NCI-H1105 treated with DMSO at 0.1 percent for 48 hours (cell line): ENCODE measurements at places on chromosomes 6 and 20.

DNA sequence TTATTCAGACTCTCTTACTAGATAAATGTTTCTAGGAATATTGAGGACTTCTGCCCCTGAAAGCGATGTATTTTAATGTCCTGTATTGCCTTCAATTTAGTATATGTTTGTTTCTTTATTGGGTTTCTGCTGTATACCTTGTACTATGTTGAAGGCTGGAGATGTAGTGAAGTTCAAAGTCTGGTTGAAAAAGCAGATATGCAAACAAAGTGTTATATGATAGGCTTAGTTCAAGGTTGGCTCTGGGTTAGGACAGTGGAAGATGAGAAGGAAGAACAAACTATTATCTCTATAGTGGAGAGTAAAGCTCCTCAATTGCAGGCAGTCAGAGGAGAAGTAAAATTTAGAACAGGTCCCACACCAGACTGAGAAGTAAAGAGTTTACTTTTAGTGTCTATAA lies 36.3 kb upstream of the ADGRG6 start:
- no peak for DNase-seq

DNA sequence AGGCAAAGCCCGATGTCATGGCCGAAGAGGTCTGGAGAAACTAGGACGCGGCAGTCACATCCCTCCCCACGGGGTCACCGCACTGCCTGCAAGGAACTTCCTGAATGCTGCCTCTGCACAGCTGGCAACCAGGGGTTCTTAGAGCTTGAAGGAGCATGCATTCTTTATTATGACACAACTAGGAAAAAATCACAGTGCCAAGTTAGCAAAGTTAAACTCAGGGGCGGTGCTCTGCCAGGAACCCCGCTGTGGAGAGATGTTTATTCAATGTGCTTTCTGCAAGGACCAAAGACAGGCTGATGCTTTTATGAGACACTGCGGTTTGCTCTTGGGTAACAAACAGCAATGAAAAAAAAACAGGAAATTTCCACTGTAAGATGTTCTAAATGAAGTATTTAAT lies 287.3 kb upstream of the FOXQ1 start:
- no peak for DNase-seq

DNA sequence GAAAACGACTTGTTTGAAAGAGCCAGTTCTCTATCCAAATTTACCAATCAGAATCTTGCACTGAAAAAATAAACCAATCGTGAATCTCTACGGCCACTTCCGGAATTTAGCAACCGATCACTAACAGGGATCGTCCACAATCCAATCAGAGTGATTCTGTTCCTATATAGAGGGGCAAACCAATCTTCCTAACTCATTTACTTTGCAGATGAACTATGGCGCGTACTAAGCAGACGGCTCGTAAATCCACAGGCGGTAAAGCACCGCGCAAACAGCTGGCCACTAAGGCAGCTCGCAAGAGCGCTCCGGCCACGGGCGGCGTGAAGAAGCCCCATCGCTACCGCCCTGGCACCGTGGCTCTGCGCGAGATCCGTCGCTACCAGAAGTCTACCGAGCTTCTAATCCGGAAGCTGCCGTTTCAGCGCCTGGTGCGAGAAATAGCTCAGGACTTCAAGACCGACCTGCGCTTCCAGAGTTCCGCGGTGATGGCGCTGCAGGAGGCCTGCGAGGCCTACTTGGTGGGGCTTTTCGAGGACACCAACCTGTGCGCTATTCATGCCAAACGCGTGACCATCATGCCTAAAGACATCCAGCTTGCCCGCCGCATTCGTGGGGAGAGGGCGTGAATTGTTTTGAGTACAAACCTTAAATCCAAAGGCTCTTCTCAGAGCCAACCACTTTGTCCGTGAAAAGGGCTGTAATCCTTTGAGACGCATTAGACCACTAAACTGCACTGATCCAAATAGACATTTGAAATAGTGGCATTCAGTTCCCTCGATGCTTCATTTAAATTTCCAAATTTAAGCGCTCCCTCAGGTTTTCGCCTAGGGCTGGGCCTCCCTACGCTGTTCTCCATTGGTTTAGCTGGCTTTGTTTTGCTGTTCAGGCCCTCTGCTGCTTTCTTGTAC lies 138.0 kb downstream of the HFE start:
- DNase-seq: no peak

DNA sequence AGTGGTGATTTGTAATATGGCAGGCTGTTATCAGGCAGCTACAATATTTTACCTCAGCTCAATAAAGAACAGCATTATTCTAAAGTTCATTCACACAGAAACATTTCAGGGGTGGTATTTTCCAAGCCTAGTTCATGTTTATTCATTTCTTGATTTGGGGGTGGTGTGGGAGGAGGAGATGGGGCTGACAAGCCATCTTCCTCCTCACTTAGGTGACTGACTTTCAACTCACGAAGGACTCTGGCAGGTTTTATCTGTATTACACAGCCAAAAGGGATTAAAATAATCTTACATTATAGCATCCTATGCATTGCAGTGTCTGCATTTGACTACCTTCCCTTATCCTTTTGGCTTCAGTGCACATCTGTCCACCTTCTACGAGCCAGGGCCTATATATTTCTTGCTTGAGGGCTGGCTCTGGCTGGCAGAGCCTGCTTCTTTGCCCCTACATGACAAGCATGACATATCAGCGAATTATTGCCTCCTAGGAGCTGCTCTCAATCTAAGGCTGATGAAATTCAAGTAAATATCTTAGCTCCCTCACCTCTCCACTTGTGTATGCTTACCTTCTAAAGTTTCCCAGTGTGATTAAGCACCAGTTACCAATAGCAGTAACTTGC lies 20.0 kb downstream of the KHDRBS2 start:
- no peak for DNase-seq

DNA sequence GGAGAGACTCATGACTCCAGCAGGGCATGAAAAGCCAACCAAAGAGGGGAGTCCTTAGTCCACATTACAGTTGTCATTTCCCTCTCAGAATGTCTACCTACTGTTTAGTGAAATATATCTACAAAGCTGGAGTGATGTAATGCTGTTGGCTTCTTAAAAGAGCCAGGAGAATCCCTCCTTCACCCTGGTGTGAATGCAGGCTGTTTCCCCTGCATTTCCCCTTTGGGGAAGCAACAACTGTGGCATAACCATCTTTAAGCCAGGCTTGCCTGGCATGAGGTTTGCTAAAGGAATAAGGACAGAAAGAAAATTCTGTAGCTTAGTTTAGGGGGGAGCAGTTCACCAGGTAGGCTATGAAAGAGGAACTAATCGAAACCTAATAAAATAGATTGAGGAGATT lies 129.5 kb downstream of the CRYBG1 start:
- DNase-seq: no peak

DNA sequence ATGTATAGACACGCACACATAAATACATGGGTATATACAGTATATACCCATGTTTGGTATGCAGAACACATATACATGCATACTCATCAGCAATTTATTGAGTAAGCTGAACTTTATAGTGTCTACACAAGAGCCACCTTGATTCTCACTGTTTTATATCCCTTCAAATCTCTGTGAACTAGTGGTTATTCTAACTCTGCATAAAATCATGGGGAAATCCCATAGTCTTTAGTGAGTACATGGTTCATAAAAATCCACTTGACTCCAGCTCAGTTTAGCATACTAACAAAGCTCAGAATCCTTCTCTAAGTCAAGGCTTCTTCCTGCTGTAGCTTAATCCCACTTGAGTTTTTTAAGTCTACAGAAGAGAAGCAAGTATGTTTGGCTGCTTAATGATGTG lies 104.1 kb downstream of the THEMIS start:
- no peak for DNase-seq

GRCh38 chr6:169589293-169589692 lies 112.5 kb downstream of the WDR27 start:
- peak; percentile 37 for DNase-seq

- no peak for DNase-seq
Observed at GRCh38 chr6:88671624-88672023, 291.8 kb downstream of the RNGTT start.

DNA sequence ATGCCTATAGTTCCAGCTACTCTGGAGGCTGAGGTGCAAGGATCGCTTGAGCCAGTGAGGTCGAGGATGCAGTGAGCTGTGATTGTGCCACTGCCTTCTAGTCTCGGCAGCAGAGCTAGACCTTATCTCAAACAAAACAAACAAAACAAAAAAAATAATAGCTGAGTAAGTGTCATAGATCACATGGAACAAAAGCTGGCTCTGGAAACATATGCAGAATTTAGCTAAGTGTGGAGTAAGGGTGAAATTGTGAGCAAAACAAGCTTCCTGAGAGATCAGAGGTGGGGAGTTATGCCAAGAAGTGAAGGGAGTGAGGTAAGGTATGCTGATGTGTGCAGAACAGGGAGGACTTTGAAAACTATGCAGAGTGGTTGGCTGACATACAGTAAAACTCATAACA lies 18.7 kb downstream of the SGK1 start:
- no peak for DNase-seq

GRCh38 chr20:26167499-26167898 lies 470.8 kb upstream of the ZNF337 start:
- DNase-seq: no peak

DNA sequence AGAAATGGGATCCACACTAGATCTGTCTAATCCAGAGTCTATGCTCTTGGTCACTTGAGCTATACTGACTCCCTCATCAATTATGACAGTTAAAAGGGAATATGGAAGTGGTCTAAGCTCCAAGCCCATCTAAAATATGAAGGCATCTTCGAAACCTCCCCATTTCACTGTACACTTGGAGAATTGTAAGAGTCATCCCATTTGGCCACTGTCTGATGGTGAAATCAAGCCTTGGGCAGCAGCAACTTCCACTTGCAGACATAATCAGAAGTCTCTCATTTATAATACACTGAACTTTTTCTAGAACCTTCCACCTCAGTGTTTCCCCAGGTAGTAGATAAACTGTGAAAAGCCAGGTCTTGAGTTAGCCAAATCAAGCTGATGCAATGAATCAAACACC lies 26.3 kb upstream of the UBR2 start:
- no peak for DNase-seq

- DNase-seq: no peak
Observed at GRCh38 chr6:48525849-48526248, 414.9 kb upstream of the PTCHD4 start.

- DNase-seq: no peak
Observed at GRCh38 chr6:22029171-22029570, 267.7 kb downstream of the PRL start.

GRCh38 chr6:145266432-145267075 lies 468.8 kb downstream of the EPM2A start:
- DNase-seq: no peak

DNA sequence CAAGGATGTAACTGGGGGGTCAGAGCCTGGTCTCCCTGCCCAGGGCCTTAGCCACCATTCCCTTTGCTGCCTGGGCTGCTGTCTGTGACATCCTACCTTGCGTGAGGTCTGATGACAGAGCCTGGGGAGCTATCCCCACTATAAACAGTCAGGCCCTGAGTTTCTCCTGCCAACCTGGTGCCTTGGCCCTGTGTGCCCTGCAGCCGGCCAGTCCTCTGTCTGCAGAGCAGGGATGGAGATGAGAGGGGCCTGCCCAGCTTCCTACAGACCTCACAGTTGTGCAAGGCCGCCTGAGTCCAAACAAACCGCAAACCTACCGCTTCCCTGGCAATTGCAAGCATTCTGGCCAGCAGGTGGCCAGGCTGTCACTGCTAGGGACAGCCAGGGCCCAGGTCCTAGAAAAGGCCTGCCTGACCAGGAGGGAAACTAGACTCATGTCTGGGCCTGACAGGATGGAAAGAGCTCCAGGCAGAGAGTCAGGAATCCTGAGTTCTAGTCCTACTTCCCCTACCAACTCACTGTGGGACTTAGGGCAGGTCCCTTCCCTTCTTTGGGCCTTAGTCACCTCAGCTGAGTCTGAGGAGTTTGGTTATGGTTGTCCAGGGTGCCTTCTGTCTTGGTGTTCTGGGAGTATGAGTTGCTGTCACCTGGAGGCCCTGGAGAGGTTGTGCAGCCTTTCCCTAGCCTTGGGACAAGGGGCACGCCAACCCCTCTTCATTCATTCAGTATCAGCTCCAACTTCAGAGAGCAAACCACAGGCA lies 86.2 kb downstream of the VEGFA start:
- no peak for DNase-seq

DNA sequence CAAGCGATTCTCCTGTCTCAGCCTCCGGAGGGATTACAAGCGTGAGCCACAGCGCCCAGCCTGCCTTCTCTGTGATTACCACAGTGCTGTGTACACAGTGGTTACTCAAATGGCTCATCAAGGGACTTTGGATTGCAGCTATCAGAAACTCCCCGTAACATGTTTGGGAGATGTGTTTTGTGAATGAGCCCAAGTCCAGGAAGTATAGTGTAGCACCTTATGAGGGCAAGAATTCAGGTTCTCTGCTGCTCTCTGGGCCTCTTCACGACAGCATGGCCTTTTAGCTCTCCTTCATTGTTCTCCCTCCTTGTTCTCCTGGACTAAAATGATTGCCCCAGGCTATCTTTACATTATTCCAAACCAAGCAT lies 34.1 kb upstream of the RPL7L1 start:
- no peak for DNase-seq

- DNase-seq: no peak
Observed at GRCh38 chr6:129679758-129680157, 30.2 kb downstream of the ARHGAP18 start.

DNA sequence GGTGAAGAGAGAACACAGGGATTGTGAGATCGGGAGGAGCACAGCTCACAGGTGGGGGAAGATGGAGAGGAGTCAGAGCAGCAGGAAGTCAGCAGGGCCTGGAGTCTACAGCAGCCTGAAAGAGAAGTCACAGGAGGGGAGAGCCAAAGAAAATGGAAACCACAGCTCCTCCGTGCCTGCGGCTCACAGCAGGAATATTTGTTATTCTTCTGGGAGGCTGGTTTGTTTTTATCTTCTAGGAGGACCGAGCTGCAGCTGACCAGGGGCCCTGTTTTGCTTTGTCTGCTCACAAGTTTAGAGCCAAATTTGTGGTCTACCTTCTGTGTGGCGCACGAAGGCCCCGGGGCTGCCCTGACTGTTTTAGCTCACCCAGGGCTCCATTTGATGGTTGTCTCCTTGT lies 81.8 kb downstream of the CLIC5 start:
- DNase-seq: no peak

DNA sequence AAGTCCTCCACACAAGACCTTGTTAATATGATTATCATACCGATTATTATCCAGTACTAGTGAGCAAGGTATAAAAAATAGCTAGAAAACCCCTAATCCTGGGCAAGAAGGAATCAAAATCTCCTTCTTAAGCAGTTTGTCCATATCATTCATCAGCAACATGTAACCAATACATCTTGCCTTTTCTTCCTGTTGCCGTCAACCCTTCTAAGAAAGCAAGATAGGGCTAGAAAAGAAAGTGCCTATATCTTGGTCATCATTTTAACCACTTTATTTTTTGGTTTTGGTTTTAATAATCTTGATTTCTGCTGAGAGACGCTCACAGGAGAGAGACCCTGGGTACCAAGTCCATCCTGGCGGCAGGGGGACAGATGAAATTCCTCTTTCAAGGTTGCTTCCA lies 27.2 kb upstream of the PREX1 start:
- DNase-seq: no peak

DNA sequence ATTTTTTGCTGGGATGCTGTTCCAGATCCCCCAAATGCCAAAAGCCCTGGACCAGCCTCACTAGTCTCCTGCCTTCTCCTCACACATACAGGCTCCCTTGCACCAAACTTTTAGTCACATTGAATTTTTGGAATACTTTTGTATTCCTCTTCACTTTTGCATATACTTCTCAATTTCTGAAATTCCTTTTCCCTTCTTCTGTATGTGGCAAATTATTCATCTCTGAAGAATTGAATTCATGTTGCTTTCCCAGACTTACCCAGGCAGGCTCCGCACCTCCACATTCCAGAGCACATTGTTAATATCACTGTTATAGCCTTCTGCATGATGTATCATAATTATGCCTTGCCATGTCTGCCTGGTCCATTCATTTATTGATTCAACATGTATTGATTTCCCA lies 255.3 kb upstream of the POU3F2 start:
- DNase-seq: no peak

GRCh38 chr6:87828044-87828443 lies 126.0 kb upstream of the AKIRIN2 start:
- DNase-seq: no peak
